Fibroblast of the aortic adventitia (primary cell): ENCODE measurements at places on chromosomes 11 and 22.

DNA sequence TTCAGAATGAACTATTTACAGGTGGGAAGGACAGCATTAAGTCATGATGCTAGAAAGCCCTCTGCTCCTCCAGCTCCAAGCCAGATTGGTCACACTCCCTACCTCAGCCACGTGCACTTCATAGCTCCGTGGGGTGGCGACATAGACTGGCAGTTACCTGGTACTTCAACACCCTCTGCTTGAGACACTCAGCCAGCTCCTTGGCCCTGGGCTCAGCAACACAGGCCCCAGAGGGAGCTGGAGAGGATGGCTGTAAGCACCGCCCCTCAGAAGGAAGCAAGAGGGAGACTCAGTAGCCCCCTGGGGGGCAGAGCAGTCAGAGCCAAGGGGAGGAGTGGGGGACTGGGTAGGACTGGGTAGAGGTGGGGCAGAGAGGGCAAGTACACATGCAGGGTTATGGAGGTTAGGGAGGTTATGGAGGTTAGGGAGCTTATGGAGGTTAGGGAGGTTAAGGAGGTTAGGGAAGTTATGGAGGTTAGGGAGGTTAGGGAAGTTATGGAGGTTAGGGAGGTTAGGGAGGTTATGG lies 102.1 kb upstream of the BID start:
- DNase-seq: no peak

- no peak for DNase-seq
These were observed 8.3 kb downstream of the TRIM29 start for GRCh38 chr11:120129570-120129969.

- no peak for DNase-seq
These were observed 73.2 kb upstream of the TCF20 start for GRCh38 chr22:42343531-42344081.

- no peak for DNase-seq
These were observed 790.0 kb upstream of the KIRREL3 start for GRCh38 chr11:127790592-127790991.

DNA sequence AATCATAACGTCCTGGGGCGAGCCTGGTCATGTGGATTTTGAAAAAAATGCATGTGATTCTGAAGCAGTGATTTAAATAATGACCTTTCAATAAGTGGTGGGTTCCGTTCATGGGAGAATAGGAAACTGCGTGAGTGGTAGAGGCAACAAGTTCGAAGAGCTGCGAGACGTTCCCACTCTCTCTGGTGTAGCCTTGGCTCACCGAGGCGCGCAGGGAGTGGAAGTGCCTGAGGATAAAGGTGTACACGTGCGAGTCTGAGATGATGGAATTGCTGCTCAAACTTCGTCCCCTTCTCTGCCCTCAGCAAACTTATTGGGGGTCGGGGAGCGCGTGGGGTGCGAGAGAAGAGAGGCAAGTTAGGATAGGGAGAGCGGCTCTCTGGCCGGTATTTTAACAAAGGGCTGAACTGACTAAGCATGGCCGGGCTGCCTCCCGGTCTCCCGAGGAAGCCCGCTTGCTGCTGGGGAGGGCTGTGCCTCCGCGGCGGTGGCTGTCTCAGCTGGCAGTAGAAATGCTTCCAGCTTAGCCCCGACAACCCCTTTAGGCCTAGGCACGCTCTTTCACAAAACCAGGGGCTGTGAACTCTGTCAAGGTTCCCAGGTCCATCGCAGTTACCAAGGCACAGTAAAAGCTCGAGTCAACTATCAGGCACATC lies 875 bp upstream of the STT3A start:
- DNase-seq: peak; percentile 50

DNA sequence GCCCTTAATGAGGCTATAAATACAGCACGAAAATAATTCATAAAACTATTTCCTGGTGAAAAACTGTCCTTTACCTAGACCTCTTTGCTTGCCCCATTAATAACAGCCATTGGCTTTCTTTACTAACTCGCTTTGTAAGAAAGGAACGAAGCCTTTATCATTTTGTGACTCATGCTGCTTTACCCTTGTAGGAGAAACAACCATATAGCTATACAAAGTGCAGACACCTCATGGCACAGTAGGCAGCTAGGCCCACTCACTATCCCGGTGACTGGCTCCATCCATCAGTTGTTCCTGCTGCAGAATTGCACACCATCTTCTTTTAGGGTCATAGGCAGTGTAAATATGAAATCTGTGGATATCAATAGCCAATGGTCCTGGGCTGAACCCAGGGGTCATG lies 85.8 kb downstream of the LDLRAD3 start:
- no peak for DNase-seq

DNA sequence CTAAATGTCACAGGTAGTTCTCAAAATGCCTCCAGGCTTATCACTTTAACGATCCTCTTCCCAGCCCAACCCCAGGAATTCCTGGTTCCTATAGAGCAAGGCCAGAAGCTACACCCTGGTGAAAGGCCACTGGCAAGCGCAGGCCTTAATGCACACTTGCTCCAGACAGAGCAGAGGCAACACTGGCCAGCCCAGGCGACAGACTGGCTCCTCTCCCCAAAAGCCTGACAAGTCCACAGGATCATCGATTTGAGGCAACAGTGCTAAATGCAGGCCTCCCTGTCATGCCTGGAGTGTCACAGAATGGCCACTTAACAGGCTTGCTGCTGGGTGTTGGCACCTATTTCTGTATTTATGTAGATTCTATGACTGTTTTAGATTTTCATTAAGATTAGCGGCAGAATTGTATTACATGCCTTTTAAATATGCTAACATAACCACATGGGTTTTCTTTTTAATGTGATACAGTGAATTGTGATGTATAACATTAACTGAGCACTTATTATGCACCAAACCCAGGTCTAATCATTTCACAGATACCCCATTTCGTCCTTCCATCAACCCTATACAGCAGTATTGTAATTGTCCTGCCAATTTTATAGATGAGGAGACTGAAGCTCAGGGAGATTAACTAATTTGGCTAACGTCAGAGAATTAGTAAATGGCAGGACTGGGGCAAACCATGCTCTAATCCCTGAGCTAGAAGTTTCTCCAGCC lies 38.6 kb downstream of the PACSIN2 start:
- no peak for DNase-seq

DNA sequence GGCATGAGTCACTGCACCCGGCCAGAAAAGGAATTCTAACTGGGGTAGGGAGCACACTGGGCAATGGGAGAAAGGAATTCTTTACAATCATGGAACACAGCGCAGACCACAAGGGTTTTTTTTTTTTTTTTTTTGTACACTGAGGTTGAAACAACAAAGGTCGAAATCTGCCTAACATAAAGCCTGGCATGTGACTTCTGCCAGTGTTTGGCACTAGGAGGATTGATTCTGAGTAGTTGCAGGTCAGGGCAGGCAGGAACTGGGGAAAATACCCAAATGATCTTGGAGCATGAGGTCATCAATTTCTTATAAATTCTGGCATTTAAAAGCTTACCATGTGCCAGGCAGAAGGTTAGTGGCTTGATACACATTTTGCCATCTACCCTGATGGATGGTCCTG lies 202.0 kb upstream of the SNX19 start:
- no peak for DNase-seq

GRCh38 chr11:27926981-27927481 lies 180.9 kb downstream of the KIF18A start:
- peak; percentile 52 for DNase-seq

DNA sequence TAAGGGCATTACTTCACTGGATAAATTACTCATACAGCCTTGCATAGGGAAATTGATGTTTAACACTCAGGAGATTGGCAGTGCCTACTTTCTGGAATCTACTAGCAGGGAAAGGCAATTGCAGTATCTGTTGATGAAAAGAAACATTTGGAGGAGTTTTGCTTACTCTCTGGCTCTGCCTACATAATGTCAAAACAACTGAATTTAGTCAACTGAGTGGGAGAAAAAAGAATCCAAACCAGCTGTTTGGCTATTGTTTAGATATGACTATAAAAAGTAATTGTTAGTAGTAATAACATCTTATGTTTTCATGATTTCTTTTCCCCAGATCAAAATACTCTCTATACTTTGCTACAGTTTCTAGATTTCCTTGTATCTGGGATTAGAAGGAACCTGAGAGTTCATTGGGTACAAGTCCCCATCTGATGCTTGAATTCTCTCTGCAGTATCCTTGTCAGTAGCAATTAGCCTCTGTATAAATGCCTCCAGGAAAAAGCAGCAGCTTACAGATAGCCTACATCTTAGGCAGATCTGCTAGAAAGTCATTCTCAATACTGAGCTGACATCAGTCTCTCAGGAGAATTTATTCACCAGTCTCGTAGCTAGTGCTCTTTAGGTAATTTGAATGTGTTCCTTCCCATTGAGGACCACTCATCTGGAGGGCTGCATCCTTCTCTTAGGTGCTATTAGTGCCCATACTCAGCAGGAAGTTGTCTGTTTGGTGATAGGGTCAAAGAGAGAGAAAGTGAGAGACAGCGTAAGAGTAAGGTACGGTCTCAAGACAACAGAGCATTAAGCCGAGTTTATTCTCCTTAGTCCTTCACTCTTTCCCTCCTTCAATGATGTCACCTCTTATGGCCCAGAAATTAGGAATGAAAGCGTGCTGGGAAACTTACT lies 185.9 kb upstream of the CCDC90B start:
- no peak for DNase-seq

DNA sequence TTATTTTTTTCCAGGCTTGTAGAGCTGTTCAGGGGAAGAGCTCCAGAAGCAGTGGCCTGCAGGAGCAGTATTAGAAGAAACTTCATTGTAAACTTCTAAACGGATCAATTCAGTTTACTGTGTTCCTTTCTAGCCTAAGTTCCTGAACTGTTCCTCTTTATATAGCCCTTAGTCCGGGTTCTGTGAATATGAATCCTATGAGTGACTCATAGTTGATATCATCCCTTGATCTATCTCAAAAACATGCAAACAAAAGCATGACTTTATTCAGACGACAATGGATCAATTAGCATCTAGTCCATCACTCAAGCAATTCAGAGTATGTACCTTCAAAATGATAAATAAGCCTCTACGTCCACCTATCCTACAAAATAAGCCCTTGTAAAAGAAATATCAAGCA lies at the start of gene MMP12:
TSS of gene MMP12 (minus strand) at position 131 of the 400 bp plus-strand sequence. CDS start at position 86, 45 bp downstream.
- DNase-seq: no peak

DNA sequence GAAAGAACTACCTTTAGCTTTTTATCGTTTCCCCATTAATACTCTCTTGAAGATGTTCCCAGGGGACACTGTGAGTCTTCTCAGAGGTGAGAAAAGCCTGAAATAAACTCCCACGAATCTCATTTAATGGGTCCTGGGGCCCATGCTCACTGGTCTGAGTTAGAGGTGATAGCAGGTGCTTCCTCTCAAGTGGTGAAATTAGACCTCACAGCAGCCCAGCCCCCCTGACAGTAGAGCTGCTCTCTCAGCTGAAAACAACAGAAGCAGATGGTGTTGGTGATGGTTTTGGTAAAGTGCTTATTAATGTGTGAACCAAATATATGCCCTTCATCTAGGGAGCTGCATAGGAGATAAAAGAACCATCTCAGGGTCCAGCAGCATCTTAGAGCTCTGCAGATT lies 76.8 kb upstream of the VPREB1 start:
- no peak for DNase-seq

GRCh38 chr11:109317726-109318125 lies 104.3 kb upstream of the C11orf87 start:
- no peak for DNase-seq

DNA sequence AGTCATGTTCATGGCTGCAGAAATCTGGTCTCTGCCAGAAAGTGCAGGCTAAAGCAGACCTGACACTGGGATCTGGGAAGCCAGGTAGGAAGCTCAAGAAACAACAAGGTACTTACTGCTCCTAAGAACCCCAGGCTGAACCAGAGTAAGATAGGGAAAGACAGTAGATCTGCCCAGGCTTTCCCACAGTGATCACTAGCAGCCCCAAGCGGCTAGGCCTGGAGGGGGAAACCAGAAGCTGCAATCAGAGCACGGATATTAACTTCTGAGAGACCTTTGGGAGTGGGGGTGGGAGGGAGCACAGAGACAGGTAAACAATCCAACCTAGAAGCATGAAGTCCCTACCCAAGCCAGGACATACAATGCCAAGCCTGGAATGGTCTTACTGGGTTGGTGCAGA lies 135.2 kb upstream of the C11orf58 start:
- DNase-seq: no peak

DNA sequence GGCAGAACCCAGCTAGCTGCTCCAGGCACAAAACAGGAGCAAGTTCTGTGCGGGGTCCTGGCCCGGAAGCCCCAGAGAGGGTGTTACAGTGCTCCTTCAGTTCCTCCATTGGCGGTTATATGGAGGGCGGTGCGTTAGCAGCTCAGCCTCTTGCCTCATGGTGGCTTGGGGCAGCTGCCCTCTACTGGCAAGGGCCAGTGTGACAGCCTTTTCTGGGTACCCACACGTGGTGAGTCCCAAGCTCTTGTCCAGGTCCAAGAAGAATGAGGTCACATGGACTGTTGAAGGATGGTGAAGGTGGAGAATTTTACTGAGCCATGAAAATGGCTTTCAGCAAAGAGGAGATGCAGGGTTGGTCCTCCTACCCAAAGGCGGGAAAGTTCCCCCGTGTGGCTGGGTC lies 100.5 kb downstream of the WT1 start:
- no peak for DNase-seq

GRCh38 chr11:2694495-2694894 lies 5.3 kb downstream of the KCNQ1OT1 start:
- no peak for DNase-seq

GRCh38 chr11:134235399-134235798 lies 10.9 kb downstream of the VPS26B start:
- no peak for DNase-seq

DNA sequence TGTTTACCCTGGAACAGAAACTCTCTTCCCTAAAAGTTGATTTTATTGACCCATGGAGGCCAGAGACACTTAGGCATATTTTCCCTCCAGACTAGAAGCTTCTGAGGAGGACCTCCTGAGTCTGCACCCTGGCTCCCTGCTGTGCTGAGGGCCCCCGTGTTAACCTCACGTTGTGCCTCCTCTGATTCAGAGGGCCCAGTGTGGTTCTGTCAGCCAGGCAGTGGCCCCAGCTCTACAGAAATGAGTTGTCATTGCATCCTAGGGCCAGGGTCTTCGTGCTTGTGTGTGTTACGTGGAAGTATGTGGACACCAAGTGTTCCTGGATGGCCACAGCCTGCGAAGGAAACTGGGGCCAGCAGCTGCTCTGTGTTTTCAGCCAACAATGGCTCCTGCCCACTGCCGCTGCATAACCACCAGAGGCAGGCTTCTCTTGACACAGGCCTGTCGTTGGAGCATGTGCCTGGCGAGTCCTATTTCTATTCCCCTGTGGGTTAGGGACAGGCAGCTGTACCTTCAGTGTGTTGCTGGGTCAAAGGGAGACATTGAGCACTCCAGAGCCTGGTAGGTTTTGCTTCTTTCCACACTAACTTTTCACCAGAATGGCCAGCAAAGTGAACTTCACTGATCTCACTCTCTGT lies 44.5 kb downstream of the MED15 start:
- DNase-seq: peak; percentile 47

GRCh38 chr11:67299471-67300191 lies 3.7 kb upstream of the SSH3 start:
- no peak for DNase-seq

- no peak for DNase-seq
These were observed 330.9 kb downstream of the CNTN5 start for GRCh38 chr11:99351624-99352023.
